CD4-positive, alpha-beta T cell treated with Interleukin-6 at 100 ng/mL for 8 hours (primary cell): ENCODE measurements at places on chromosomes 3 and 15.

- DNase-seq, result no peak
Measured at GRCh38 chr3:102796804-102797203, 362.0 kb downstream of the ZPLD1 start.

- no peak for DNase-seq
Measured at GRCh38 chr3:62882676-62883200, 7.5 kb upstream of the CADPS start.

GRCh38 chr3:14216257-14217048, 37.8 kb downstream of the LSM3 start:
- DNase-seq, result no peak

- no peak for DNase-seq
Measured at GRCh38 chr15:66765478-66766281, 63.6 kb downstream of the SMAD6 start.

DNA sequence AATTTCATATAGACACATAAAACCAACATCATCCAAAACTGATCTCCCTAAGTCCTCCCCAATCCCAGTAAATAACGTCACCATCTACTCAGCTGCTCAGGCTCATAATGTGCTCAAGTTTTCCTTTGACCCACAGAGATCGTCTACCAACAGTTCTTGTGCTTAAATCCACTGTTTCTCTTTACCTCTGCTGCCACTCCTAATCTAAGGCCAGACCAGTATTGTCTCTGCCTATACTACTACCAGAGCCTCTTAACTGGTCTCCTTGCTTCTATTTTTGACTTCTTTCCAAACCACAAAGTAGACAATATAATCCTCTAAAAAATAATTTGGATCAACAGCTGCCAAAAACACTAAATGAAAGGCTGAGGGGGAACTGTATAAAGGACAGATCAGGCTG, 65.3 kb downstream of the CLASP2 start:
- no peak for DNase-seq
